Skin of body (tissue), 3 donors: ENCODE measurements at places on chromosomes 16 and 17. TPM values are rescaled to one million over a fixed set of nuclear protein-coding genes. Genes with fewer than 3 reads are reported as not detected.

TAT gene
- not detected for total RNA-seq

MPP3 gene
- 7.7 TPM for total RNA-seq

RAP1GAP2 gene
- total RNA-seq: 5.1 TPM

THOC6 gene
- 13.7 TPM for total RNA-seq

C16orf54 gene
- 0.99 TPM for total RNA-seq

SLC5A10 gene
- total RNA-seq: 0.20 TPM

SDR42E2 gene
- total RNA-seq: not detected

SOCS7 gene
- total RNA-seq: 11.3 TPM

KCNH6 gene
- not detected for total RNA-seq

GRCh38 chr16:73426433-73427160, 378.7 kb upstream of the ZFHX3 start:
- DNase-seq: no peak

DNA sequence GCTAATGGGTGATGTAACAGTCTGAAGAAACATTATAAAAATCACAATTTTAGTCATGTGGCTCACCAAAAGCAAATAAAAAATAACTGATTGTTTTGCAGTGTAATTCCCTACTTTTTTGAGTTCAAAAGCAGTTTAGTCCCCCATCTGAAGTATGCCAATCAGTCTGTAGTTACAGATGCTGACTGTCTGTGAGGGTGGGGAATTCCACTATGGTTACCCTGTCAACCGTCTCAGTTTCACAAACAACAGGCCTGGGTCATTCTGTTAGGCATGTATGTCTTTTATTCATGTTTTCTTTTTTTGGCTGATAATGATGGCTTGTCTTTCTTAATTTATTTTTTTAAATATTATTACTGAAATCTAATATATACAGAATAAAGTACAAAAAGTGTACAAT, 69.3 kb downstream of the STXBP4 start:
- no peak for DNase-seq

- DNase-seq: peak; percentile 80
These were observed 58.1 kb downstream of the CYB5B start for GRCh38 chr16:69482410-69482991.

DNA sequence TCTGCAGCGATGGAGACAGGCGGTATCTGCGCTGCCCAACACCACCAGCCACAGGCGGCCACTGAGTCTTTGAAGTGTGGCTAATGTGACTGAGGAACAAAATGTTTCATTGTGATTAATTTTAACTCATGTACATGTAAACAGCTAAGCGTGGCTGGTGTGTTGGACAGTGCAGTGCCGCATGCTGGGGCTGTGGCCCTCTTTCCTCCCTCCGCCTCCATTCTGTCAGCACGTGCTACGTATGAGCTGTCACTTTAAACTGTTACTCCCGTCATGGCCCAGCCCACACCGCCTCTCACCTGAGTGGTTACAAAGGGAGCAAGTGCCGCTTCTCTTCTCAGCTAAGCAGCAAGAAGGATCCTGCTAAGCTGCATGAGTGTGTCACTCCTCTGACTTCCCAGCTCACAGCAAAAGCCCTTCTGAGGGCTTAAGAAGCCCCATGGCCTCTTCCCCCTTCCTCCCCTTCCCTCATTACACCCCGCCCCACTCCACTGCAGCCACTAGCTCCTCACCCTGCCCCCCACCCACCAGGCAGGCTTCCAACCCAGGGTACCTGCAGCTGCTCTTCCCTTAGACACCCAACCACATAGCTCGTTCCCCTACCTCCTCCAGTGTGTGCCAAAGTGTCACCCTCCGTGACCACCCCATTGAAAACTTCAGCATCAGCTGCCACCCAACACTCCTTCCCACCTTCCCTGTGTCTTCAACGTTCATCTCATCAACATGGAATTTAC, 15.0 kb downstream of the HASPIN start:
- DNase-seq: no peak

DNA sequence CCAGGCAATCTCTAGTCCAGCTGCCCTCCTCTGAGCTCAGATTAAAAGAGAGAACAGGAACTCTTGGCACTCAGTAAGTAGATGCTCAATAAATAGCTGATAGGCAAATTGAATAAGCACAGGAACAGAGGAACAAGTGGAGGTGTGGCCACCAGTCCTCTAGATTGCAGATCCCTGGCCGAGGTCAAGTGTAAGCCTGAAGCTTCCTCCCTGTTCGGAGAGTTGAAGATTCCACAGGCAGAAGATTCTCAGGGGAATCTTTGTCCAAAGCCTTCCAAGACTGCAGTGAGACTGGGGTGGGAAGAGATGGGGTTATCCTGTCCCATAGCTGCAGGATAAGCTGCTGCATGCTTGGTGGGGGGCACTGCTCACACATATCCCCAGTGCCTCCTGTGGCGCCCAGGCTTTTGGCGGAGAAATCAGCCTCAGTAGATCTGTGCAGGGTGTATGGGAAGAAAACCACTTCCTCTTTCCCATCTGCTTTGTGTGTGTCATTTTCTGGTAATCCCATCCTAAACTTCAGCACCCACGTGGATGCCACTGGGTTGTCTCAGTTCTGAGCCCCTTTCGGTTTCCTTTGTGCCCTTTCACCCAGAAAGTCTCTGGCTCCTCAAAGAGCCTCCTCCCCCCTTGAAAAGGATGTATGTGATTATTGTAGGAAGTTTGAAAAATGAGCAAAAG, 12.1 kb downstream of the CD300A start:
- no peak for DNase-seq

- no peak for DNase-seq
These were observed 182.8 kb downstream of the SEC14L1 start for GRCh38 chr17:77323413-77324171.

- peak; percentile 66 for DNase-seq
These were observed 15.9 kb upstream of the FBXO47 start for GRCh38 chr17:38982858-38983746.

GRCh38 chr17:49290690-49291359, 60.2 kb upstream of the PHOSPHO1 start:
- DNase-seq: no peak

- no peak for DNase-seq
These were observed 24.8 kb upstream of the ALOX15 start for GRCh38 chr17:4666296-4666695.

GRCh38 chr16:49559242-49559641, 185.6 kb downstream of the C16orf78 start:
- DNase-seq: no peak

DNA sequence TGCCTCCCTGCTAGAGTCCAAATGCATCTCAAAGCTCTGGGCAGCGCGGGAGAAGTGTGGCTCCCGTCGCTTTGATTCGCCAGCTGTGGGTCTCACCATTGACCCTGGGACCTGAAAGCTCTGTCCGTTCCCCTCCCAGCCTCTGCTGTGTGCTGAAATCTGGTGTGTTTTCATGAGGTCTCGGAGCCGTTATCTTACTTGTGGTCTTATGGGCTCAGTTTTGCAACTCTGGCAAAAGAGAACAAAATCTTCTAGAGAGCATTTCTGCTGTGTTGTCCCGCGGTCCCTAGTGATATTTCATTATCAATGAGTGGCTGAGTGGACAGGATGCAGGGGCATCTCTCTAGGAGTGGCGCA, 13.3 kb downstream of the CRISPLD2 start:
- DNase-seq: no peak

GRCh38 chr17:34314279-34314678, 5.0 kb upstream of the CCL8 start:
- no peak for DNase-seq

DNA sequence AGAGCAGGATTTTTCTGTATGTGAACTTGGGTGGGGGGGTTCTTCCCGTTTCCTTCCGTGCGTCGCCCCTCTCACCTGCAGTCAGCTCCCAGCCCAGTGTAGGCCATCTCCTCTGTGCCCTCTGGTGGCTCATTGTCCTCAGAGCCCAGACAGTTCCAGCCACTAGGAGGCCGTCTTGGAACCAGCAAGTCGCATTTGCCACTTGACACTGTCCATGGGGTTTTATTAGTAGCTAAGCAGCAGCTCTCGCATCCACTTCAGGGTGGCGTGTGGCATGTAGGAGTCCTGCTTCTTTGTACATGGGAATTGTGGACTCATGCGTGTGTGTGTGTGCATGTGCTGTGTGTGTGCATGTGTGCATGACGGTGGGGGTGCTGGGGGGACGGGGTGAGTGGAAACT, 74.0 kb downstream of the SEC14L1 start:
- DNase-seq: no peak

DNA sequence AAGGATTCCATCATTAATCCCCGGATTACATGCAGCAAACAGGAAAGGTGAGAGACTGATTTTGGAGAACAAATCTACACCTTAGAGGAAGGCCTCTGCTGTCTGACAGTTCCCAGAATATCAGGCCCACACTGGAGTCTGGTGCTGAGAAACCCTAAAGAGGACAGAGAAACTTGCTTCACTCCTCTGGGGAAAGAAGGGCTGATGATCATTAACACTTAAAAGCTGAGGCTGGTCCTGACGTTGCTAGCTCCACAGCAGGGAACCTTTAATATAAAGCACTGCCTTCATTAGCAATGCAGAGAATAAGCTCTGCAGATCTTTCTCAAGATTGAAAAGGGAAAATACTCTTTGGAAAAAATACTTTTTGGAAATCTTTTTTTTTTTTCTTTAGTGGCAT, 1472.4 kb upstream of the GOT2 start:
- no peak for DNase-seq

DNA sequence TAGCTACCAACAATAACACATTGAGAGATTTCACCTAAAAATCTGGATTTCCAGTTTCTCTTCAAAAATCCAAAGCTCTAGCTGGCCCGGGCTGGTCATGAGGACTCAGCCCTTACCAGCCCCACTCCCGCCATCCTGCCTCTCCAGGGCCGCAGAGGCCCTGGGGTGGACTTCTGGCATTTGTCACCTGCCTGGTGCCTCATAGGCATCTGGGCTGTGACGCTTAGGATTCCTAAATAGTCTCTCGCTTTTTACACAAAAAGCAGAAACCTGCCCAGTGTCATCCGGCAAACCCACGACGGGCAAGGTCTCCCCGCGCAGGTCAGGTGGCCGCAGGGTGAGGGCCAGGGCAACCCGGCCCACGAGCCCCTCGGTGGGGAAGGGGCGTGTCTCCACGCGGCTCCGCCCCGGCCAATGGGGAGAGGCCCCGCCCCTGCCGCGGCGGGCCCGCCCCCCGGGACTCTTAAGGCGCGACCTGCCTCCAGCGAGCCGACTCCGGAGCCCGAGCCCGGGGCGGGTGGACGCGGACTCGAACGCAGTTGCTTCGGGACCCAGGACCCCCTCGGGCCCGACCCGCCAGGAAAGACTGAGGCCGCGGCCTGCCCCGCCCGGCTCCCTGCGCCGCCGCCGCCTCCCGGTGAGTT, at the start of gene VASN:
Gene VASN, plus strand, starts transcription at position 492 of the 644 bp plus-strand sequence. CDS start 9,030 bp downstream, outside the sequence.
- peak; percentile 38 for DNase-seq

GRCh38 chr16:56911771-56912571, 20.0 kb upstream of the HERPUD1 start:
- DNase-seq: no peak

DNA sequence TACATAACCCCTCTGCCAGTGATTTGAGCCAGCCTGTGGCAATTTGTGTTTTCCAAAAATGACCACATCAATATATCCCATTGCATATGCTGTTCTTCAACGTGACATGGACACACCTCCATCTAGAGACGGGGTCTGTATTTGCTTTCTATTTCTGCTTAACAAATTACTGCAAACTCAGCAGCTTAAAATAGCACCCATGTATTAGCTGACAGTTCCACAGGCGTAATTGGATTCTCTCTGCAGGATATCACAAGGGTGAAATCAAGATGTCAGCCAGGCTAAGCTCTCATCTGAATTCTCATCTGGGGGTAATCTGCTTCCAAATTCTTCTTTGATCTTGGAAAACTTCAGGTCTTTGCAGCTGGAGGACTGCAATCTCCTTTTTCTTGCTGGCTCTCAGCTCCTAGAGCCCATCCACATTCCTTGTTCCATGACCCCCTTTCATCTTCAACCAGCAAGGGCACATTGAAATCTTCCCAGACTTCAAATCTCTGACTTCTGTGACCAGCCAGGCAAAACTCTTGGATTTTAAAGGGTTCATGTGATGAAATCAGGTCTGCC, 8.2 kb downstream of the KRT9 start:
- no peak for DNase-seq

GRCh38 chr17:81231121-81231645, 7.7 kb downstream of the TEPSIN start:
- no peak for DNase-seq

GRCh38 chr17:39001703-39002637, 34.8 kb upstream of the FBXO47 start:
- DNase-seq: no peak

DNA sequence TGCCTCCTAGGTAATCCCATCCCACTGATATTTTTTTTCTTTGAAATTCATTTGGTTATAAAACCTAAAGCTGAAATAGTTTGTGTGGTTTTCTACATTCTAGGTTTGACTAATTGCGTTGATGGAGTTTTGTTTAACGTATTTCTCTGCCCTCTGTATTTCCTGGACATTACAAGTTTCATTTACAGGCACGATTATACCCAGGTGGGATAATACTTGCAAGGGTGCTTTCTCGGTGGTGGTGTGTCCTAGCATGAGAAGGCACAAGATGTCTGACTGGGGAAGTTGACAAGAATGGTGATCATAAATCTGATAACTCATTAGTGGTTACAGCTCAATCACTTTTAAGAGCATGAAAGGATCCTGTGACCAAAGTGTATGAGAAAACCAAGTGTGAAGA, 45.0 kb downstream of the DYNLRB2 start:
- no peak for DNase-seq

DNA sequence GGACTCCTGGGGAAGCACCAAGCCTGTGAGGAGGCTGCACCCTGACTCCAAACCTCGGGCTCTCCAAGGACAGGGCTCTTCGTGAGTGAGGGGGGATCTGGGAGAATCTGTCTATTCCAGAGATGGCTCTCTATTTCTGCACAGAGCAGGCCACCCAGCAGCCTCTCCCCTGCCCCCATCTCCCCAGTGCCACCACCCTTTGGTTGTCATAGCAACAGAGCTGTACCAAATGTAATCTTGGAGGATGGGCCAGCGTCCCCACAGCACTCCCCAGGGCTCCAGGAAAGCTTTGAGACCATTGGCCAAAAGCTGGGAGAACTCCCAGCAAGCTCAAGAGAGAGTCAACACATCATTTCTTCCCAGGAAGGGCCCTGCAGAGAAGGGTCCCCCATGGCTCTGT, 49.3 kb downstream of the ABCC12 start:
- no peak for DNase-seq

GRCh38 chr16:73157861-73158260, 109.9 kb upstream of the ZFHX3 start:
- DNase-seq: no peak

GRCh38 chr16:88920618-88921590, 54.4 kb upstream of the PABPN1L start:
- peak; percentile 92 for DNase-seq
